ENCODE measurements at places on chromosomes 2 and 18.

DNA sequence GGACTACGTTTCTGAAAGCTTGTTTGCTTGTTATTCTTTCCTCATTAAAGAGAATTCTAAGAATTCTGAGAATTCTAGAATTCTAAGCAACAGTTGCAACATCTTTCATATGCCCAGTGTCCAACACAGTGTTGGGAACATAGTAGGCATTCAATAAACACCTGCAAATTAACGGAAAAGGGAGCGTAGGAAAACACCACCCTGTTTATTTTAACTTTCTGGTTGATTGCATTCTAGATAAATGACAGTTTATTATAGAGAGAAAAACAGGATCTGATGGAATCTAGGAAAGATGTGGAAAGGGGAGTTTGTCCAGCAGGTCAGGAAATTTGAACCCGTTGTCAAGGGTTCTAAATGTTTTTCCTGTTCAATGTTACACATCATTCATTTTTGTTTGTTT is 24.2 kb upstream of the EFEMP1 start:
- DNase-seq = no peak

DNA sequence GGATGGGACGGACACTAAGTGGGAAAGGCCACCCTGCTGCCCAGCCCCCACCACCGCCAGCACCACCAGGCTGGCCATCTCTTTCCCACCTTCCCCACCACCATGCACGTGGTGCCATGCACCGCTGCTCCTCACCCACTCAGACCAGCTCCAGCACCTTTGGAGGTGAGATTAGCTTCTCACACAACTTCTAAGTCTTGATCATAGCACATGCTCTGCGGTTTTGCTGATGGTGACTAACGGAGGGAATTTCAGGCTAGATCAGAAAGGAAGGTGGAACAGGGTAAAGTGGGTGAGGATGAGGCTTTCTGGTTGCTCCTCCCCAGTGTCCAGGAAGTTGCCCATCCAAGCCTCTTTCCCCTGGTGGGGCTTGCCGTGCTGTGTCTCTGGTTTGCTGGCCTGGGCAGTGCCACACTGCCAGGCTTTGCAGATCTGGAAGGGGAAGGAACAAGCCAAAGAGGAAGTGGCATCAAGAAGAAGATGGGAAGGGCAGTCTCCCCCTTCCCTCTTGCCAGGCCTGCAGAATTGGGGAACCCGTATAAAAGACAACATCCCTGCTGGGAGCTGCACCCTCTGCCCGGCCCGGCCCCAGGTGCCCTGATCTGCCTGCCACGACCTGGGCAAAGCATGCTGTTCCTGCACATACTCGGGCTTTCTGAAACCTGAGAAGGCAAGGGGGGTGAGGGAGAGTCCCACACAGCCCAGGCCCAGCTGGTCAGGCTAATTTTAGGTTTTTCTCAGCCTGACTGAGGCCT is 44.3 kb upstream of the CAB39 start:
- no peak for DNase-seq

- no peak for DNase-seq
Measured at GRCh38 chr2:145484448-145485097, 964.7 kb upstream of the ZEB2 start.

GRCh38 chr2:237581751-237582746 is 8.5 kb downstream of the RAB17 start:
- no peak for DNase-seq

DNA sequence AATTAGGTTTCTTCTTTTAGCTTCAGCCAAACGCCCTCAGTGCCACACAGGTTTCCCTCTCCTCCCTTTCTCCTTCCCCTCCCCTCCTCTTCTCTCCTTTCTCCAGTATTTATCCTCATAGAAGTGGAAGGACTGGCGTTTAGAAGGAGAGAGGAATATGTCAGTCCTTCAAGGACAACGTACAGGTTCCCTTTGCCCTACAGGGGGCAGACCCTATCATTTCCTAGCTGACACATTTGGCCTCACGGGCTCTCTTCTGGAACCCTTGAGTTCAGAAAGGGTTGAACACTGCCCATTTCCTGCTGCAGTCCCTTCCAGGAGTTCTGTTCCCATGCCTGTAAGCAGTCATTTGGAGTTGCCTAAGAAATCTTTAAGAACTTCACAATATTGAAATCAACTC is 46.1 kb downstream of the CDCA7 start:
- no peak for DNase-seq

DNA sequence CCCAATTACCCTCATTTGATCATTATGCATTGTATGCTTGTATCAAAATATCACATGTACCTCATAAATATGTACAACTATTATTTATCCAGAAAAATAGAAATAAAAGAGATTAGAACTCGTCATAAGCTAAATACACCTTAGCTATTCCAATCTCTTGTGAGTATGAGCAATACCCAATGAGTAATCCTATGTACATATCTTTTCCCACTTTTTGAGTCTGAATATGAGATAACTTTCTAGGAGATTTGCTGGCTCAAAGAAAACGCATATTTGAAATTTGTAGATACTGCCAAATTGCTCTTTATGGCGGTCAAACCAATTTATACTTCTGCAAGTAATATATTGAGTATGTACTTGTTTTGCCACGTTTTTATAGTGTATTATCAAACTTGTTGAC is 24.1 kb downstream of the PRKD3 start:
- DNase-seq = no peak

DNA sequence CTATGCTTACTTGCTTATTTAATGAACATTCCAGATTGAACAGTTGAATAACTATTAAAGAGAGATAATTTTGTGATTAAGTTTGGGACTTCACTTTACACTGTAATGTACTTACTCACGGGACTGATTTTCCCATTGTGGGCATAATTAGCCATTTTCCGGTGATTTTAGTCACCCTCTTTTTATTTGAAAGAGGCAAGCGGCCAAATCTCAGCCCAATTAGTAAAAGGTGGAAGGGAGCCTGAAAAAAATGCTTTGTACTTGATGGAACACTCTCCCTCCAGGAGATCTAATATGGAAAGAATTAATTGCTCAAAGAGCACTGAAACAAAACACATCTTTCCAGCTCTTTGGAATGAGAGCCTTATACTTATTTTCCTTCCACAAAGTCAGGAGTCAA is 50.2 kb downstream of the CALCRL start:
- no peak for DNase-seq

GRCh38 chr2:219459460-219460311 is 25.0 kb downstream of the SPEG start:
- DNase-seq = peak; percentile 87

DNA sequence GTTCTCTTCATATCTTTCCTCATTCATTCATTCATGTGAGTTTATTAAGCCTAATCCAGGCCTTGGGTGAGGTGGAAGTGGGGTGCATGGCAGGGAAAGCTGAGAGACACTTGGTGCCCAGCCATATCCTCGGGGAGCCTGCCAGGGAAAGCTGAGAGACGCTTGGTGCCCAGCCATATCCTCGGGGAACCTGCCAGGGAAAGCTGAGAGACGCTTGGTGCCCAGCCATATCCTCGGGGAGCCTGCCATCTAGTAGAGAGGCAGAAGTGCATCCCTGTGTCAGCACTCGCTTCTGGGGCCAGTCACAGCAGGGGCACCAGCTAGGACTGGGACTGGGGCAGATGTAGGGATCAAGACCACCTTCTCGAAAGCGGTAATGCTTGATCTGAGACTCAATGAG is 39.4 kb downstream of the DDX18 start:
- no peak for DNase-seq

DNA sequence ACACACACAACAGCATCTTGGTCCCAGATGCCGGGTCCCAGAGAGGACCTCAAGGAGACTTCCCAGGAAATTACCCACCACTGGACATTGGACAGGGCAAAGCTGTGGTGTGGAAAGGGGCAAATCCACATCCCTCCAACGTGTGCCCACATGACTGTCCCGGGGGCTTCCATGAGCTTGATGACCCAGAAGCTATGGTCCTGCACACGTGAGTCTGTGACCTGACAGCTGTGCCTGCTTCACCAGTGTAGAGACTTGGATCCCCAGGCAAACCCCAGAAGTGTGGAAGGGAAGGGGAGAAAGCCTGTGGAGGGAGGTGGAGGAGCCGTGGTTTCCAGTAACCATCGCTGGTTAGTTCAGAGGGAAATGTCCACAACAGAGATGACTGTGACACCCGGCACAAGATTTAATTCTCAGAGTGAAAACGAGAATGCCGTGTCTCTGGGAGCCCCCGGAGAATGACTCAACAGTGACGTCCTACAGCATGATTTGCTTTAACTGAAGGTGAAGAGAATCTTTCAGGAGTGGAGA is 19.1 kb upstream of the GPR55 start:
- peak; percentile 25 for DNase-seq

DNA sequence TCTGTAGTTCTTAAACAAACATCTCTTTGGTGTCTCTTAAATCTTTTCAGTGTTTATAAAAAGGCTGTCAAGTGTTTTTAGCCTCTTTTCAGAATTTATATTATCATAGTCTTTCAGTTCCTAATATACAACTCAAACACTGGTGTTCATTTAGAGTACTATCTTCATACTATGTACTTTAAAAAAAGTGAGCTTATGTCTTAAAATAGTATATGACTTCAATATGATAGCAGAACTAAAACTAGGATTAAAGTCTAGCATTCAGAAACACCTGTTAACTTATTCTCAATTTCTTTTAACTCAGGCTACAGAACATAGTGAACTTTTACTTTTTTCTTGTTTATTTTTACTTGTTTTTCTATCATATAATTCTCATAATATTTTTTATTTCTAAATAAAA is 14.7 kb upstream of the IKZF2 start:
- no peak for DNase-seq

GRCh38 chr2:177072090-177072489 is 140.5 kb upstream of the HNRNPA3 start:
- no peak for DNase-seq

DNA sequence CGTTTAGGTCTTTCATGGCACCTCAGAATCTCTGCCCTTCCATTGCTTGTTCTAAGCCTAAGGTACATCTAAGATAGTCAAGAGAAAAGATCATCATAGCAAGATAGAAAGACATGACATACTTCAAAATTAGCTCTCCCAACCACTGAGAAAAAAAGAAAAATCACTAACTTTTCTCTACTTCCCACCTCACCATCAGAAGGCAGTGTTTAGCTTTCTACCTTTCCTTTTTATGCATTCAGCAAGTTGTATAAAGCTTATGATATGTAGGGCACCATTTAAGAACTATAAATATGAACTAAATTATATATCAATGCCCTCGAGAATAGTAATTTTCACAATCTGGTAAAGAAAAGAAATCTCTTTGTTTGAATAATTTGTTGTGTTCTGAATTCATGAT is 331.8 kb upstream of the VWC2L start:
- DNase-seq = no peak

All from ascending aorta (tissue), 2 donors.